ENCODE measurements at places on chromosomes 16 and 17.
A peak's percentile ranks its signal among the peaks of the same experiment; 100 is the strongest.

GRCh38 chr17:39080421-39081078 lies 70.9 kb downstream of the PLXDC1 start:
- DNase-seq = peak; percentile 30

- no peak for DNase-seq
Measured at GRCh38 chr17:17957584-17957916, 14.7 kb downstream of the TOM1L2 start.

DNA sequence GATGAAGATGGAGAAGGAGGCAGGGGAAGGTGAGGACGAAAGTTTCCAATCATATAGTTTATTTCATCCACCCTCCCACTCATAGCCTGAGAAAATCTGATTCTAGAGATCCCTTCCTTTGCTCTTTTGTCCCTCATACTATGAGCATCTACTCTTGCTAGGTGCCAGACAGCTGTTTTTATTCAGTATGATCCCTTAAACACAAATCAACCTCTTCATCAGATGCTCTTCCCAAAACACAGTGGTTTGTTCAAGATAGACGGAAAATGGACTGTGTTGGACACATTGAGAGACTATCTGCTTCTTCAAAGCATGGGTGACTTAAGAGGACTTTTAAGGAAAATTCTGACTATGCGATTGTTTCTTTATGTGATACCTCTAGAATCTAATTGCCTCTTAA lies 49.4 kb upstream of the XYLT1 start:
- no peak for DNase-seq

DNA sequence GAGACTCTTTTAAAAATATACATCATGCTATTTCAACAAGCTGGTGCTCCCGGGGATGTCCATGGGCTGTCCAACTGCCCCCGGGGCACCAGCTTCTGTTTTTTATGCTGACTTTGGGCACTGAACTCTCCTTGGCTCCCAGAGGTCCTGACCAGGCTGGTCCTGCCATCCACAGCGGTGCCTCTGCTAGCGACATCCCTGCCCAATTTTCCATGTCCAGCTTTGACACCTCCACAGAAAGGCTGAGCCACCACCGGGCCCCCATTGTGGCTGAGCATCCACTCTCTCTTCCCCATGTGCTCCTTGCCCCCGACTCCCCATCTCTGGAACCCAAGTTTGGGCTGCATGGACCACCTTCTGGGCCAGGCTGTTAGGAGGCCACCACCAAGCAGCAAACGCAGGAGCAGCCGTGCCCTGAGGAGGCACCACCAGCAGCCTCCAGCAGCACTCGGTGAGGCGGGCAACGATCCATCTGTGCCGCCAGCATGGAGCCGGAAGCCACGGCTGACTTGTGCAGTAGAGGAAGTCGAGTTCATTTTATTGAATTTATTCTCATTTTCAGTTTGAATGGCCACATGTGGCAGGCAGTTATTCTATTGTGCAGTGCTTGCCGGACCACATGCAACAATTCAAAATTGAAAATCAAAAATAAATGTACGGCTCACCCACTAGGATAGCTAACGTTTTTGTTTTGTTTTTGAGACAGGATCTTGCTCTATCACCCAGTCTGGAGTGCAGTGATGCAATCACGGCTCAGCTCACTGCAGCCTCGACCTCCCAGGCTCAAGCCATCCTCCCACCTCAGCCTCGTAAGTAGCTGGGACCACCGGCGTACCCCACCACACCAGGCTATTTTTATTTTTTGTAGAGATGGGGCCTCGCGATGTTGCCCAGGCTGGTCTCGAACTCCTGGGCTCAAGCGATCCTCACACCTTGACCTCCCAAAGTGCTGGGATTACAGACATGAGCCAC lies 2.8 kb upstream of the MEAK7 start:
- peak; percentile 18 for DNase-seq

- DNase-seq = no peak
Measured at GRCh38 chr17:40341808-40342503, 22.6 kb downstream of the GJD3 start.

DNA sequence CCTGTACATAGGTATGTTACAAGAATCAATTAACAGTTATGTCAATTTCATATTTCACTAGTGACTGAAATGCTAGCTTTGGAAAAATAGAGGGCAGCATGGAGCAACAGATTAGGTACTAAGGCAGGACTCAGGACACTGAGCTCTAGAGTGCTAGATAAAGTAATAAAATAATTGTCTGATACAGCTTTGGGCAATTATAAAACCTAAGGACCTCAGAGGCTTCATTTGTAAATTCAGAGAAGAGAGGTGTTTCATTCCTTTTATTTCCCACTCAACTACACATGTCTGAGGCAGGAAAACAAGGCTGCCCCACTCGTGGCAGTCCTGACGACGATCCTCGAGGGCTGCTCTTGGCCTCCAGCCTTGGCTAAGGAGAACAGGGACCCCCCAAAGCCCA lies 81.5 kb downstream of the CA4 start:
- peak; percentile 59 for DNase-seq

DNA sequence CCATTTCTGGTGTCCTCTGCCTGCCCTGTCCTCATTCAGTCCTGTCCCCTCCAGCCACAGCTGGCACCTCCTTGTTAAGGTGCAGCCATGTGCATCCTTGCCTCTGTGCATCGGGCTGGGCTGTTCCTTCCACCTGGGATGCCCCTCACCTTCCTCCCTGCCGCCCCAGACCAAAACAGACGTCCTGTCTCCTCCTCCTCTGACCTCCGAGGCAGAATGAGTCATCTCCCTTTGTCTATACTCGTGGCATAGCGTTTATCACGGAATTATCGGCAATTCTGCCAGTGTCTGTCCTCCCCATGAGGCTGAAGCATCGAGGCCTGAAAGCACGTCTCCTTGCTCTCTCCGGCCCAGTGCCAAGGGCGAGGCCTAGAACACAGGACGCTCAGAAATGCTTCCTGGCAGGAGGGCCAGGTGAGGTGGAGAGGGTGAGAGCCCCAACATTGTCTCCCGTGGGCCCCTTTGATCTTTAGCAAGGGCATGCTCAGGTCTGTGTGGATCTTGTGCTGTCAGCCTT lies 4.6 kb downstream of the RAI1 start:
- no peak for DNase-seq

DNA sequence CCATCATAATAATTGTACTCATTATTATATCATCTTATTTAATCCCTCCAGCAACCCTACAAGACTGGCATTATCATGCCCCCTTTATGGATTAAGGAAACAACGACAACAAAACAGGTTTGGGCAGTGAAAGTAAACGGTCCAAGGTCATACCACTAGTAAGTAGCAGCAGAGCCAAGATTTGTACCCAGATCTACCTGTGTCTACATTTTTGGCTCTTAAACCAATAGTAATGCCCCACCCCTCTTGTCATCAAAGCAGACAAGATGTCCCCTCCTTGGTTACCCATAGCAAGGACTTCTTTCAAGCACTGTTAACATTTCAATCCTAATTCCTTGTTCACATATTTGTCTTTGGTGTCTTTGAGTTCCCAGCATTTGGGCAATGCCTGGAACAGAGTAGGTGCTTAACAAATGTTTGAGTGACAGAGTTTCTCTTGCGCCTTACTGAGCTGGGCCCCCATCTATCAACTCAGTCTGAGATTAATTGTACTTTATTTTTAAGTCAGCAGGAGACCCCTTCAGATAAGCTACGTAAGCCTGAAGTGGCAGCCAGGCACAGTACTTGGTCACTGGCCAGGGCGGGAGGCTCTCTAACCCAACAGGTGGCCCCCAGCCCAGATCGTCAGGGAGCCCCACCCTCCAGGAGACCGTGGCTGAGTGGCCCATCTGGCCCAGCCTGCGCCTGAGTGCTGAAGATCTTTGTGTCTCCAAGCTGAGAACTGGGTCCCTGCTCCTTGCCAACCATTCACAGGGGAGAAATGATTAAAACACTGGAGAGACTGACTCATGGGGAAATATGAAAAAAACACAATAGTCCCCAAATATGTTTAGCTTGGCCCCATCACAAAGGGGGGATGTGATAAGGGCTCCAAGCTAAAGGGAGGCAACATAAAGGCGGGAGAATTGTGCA lies 75.8 kb downstream of the AXIN2 start:
- DNase-seq = no peak

DNA sequence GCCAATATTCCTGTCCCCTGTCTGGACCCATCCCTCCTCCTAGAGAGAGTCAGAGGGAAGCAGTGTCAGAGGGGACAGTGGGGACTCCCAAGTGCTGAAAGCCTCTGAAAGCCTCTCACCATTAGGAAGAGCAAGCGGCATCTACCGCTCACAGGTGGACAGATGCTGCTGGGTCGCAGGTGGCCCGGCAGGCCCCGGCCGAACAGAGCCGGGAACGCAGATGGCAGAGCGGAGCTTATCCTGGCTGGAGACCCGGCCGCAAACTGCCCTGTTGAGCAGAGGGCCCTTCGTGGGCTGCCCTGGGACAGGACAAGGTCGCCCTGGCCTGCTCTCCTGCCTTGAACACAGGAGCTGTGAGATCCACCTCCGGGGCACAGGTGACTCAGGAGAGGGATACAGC lies 23.0 kb upstream of the NAT9 start:
- DNase-seq = no peak

- no peak for DNase-seq
Measured at GRCh38 chr17:3747805-3748204, 24.1 kb downstream of the HASPIN start.

DNA sequence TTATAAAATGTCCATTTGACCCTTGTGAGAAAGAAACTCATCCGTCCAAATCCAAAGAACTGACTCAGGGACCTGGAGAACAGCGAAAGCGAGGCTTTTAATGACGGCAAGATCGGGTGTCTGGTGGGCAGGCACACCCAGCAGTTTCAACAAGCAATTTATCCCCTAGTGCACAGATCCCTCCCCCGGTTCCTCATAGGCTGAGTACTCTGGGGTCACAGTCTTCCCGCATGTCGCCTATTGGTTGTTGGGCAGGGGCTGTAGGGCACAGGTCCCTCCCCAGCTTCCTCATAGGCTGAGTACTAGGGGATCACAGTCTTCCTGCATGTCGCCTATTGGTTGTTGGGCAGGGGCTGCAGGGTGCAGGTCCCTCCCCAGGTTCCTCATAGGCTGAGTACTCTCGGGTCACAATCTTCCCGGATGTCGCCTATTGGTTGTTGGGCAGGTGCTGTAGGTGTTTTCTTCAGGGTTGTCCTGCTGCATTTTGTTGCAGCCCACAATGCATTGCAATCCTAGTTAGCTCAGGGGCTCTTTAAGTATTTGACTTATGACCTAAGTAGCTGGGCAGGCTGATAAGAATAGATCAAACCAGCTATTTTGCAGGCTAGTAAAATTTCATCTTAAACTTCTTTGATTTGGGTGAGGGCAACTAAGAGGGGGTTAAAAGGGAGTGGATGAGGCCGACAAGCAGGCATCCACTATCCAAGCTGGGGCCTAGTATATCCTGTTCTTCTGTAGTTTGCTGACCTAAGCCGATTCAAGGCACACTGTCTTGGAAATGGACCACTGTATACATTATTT lies 3.6 kb upstream of the UTS2R start:
- no peak for DNase-seq

GRCh38 chr17:58121925-58122324 lies 26.3 kb upstream of the OR4D1 start:
- peak; percentile 32 for DNase-seq

DNA sequence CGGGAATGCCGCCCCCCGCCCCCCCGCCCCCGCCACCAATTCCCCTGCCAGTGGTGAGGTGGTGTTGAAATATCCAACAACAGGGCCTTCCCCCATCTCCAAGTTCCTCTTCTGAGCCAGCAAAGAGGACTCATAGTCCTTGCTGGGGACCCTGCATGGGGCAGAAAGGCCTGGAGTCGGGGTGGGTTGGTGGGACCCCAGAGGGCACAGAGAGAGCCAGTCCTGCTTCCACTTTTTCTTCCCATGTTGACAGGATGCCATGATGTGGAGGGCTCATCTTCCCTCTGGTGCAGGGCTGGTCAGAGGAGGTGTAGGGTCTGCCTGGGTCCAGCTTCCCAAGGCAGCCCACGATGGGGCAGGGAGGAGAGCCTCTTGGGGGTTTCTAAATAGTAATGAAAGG lies 49.0 kb upstream of the PIK3R6 start:
- no peak for DNase-seq

- no peak for DNase-seq
Measured at GRCh38 chr17:65097110-65097509, 40.1 kb upstream of the RGS9 start.

DNA sequence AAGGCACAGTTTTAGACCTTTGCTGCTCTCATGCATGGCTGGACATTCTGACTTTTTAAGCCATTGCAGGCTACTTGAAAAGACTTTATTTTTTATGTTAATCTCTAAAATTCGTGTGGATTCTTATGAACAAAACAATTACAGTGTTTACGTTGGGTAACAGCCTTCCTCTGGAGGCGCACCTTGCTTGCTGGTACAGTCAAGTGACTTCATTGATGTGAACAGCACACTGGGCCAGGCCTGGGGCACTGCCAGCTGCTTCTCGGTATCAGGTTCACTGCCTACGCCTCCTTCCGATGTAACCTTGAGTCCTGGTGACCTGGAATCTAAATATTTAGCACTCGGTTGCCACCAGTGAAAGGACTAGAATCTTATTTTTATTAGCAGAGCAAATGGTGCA lies 27.8 kb downstream of the MARCHF10 start:
- no peak for DNase-seq

- DNase-seq = no peak
Measured at GRCh38 chr17:32894245-32894644, 17.3 kb upstream of the MYO1D start.

GRCh38 chr16:20678242-20678641 lies 19.2 kb downstream of the ACSM1 start:
- no peak for DNase-seq

DNA sequence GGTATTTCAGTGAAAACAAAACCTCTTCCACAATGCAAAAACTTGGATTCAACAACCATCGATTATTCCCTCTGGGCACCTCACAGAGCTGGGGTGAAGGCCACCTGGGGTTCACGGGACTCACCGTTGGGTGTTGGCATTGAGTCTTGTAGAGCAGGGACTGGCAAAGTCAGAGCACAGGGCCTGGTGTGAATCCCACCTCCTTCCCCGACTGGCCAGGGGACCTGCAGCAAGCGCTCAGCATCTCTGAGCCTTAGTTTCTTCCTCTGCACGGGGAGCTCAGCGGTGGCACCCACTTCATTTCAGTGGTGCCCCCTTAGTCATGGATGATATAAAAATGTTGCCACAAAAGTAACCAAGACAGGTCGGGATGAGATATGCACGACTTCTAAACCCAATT lies 100.4 kb downstream of the METRNL start:
- DNase-seq = no peak

Measured in NCI-H1694 treated with DMSO at 0.1 percent for 48 hours (cell line).